ENCODE measurements at places on chromosomes 3 and 15.

- DNase-seq = no peak
These were observed 106.5 kb upstream of the PROK2 start for GRCh38 chr3:71891483-71891882.

- DNase-seq = no peak
These were observed 65.4 kb upstream of the THSD4 start for GRCh38 chr15:71049706-71050422.

- no peak for DNase-seq
These were observed 9.2 kb downstream of the GATA2 start for GRCh38 chr3:128483657-128484403.

- no peak for DNase-seq
These were observed 376.3 kb upstream of the ARHGEF26 start for GRCh38 chr3:153744889-153745288.

DNA sequence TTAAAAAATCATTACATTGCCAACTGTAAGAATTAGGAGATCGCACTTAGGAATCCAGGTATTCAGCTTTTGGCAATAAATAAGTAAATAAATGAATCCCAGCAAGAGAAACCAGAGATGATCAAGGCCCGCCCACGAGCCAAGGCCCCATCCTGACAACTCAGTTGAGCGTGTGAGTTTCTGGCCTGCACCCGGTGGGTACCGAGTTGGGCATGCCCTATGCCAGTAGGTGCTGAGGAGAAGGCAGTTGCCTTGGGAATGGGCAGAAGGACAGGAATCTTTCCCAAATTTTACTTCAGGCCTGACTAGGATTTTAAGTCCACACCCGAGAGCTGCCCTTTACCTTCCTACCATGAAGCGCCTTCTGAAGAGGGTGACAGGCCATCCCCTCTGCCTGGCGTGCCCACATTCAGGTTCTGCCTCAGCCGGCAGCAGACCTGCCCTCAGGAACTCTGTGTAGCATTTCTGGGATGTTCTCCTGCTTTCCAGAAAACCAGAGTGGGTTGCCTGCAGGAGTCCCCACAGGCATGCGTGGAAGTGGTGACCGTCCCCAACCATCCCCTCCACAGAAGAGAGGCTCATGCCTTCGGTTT lies 99.3 kb upstream of the ALDH1A3 start:
- no peak for DNase-seq

DNA sequence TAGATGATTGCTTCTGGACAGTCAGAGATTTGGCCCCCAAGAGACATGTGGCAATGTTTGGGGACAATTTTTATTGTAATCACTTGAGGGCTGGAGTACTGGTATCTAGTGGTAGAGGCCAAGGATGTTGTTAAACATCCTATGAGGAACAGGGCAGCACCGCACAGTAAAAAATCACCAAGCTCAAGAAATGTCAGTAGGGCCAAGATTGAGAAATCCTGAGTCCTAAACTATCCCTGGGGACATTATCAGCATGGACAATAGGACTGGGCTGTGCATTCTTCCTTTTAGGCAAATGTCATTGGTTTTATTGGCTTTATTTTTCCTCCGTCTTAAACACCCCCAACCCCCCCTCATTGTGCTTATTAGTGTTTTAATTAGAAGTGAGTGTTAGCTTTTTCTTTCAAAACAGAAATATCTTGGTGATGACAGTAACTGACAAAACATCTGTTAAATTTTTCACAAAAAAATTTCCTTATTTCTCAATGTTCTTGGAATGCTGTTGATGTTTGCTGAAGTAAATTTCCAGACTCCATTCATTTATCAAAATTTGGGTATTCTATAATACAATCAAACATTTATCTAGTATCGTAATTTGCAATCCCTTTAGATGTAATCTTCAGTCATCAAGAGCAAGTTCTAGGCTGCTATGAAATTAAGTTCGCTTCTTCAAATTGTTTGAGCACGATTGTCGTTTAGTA lies 944.4 kb downstream of the VGLL3 start:
- no peak for DNase-seq

GRCh38 chr3:177571271-177571943 lies 374.1 kb upstream of the TBL1XR1 start:
- DNase-seq = no peak

DNA sequence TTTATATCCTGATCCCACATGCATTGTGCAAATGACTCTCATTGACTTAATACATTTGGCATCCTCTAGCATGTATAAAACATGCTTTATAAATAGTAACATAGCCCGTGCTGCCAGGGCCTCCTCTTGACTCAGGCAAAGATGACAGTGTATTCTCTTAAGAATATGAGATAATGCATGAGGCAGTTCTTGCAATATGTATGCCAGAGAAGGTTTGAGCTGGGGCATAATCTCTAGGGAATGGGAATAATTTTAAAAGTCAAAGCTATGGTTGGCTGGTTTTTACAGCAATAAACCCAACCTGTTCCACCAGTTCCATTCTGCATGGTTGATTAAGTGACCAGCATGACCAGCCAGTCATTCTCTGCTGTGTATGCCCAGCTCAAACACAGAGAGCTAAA lies 179.0 kb upstream of the PFN2 start:
- no peak for DNase-seq

- no peak for DNase-seq
These were observed 21.2 kb downstream of the RAD18 start for GRCh38 chr3:8942115-8942514.

DNA sequence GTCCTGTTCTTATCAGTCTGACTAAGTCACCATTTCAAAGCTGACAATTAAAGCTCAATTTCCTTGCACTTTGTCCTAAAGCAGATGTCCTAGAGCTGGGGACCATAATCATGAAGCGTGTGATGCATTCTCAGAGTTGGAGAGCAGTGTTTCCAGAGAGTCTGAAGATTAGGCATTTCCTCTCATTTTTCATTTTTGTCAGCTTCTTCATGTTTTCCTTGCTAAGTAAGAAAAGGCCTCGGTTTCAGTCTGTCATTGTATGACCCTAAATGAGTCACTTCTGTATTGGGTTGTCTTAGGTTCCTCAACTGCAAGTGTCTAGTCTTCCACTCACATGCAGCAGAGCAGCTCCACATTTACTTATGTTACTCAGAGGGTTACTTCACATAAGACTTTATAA lies 257.2 kb upstream of the TPRG1 start:
- peak; percentile 83 for DNase-seq

GRCh38 chr15:67820992-67821783 lies 4.1 kb upstream of the SKOR1 start:
- no peak for DNase-seq

- DNase-seq = no peak
These were observed 39.8 kb downstream of the CCR3 start for GRCh38 chr3:46282041-46282440.

- peak; percentile 57 for DNase-seq
These were observed 27.3 kb upstream of the FGD5 start for GRCh38 chr3:14791343-14791945.

DNA sequence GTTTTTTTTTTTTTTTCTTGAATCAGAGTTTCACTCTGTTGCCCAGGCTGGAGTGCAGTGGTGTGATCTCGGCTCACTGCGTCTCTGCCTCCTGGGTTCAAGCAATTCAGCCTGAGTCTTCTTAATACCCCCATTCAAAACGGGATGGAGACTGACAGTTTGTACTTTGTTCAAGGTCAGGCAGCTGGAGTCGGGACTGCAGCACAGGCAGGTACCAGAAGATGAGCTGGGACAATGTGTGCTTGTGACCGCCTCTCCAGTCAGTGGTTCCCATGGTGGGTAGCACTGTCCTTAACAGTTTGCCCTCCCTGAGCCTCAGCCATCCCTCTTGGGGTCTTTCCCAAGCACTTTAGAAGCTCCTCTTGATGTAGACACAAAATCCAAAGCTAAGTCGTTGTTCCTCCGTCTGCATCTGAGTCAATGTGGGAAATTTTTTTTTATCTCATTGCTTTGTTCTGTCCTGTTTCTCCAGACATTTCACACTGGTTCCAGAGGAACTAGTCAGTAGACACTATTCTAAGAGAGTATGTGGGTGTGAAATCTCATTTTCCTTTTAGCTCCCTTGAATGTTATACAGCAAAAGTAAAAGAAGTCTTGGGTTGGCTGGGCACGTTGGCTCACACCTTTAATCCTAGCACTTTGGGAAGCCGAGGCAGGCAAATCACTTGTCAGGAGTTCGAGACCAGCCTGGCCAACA lies 5.3 kb upstream of the TTLL13 start:
- no peak for DNase-seq

GRCh38 chr3:174931473-174932353 lies 72.6 kb downstream of the NAALADL2 start:
- DNase-seq = no peak

DNA sequence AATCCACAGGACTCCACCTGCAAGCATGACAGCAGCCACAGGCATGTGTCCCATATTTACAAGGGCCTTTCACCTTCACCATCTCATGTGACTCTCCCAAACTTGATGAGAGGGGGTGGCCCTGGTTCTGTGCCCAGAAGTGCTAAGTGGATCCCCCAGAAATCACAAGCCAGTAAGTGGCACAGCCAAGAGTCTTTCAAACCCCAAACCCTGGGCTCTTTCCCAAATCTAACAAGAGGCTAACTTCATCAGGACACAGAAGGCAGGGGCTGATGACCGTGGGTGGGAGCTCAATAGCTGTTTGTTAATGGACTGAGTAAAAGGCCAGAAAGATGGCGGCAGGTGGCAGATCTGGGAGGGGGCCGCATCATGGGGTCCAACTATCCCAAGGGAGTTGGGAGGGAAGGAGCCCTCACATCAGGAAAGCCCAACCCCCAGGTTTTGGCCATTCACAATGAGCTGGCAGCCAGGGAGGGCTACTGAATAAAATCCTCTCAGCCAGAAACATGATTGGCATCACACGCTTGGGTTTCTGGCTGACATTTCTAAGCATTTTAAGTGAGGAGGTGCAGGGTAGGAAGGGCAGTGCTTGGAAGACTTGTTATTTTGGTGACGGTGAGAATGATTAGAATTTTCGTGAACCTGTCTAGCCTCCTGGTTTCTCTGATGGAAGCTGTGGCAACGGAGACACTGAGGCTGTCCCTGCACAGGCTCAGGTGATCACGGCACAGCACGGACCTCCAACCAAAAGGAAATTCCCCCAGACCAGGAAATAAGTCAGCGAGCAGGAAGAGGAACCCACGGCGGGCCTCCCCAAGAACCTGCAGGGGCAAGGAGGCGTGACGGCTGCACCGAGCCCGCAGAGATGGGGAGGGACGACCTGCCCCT lies 109.3 kb downstream of the OXNAD1 start:
- DNase-seq = no peak

DNA sequence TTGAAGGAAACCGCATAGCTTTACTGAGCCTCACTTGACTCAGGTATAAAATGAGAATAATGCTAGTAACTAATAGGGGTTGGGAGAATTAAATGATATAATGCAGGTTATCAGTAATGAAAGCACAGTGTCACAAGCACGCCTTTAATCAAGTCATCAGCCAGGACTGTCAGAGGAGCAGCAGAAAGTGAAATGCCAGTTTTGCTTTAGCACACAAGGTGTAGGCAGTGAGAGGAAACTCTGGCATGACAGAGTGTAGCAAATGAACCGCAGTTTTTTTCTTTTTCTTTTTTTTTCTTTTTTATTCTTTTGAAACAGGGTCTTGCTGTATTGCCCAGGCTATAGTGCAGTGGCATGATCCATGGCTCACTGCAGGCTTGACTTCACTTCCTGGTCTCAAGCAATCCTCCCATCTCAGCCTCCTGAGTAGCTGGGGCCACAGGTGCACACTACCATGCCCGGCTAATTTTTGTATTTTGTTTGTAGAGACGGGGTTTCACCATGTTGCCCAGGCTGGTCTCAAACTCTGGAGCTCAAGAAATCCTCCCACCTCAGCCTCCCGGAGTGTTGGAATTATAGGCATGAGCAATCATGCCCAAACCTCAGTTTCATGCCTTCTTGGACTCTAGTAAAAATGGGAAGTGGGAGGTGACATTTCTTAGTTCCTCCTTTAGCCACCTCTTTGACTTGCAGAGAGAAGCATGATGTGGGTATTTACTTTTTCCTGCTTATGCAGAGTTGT lies 9.7 kb upstream of the SCAANT1 start:
- DNase-seq = no peak

- DNase-seq = peak; percentile 63
These were observed 57.8 kb upstream of the NMD3 start for GRCh38 chr3:161163297-161163696.

DNA sequence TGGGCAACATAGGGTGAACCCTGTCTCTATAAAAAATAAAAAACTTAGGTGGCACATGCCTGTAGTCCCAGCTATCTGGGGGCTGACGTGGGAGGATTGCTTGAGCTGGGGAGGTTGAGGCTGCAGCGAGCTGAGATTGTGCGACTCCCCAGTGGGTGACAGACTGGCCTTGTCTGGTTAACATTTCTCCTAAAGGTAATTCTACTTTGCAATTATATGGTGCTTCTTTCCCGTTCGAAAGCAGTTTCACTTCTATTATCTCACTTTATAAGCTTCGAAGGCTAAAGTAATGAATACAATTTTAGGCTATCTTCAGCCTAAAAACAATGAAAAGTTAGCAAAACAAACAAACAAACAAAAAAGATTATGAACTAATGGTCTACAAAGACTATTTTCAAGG lies 35.3 kb downstream of the COMMD2 start:
- DNase-seq = peak; percentile 7

- no peak for DNase-seq
These were observed 120.6 kb upstream of the EPHA3 start for GRCh38 chr3:88986834-88987233.

DNA sequence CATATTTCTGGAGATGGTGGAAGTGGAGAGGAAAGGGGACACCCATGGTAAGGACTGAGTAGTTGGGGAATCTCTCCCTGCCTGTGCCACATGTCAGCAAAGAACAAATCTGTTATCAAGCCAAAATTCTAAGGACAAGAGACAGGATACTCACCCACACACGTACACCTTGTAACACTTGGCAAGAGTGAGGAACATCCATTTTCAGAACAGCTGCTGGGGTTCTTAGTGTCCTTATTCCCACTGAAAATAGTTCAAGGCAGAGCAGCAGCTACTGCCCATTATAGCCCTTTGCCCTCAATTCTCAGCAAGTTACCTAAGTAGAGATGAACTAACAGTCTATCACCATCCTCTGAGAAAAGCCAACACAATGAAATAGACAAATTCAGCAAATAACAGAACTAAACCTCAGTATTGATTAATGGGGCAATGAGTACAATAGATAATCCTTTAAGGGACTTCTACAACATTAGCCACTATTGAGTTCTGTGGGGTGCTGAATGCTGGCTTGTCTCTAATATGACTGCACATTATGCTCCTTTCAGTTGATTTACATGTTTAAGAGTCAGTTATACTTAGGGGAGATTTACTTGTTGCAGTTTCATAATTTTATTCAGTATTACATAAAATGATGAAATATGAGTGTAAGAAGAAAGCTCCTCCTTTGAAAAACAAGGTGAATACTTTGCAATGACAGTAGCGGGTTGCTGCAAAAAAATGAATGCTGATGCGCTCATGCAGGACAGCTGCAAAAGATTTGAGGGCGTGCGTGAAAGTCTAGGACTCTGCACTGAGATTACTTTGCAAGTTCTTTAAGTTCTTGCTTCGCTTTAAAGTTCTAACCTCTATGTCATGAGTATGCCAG lies 22.4 kb downstream of the SENP5 start:
- DNase-seq = no peak

Data from kidney capillary endothelial cell (primary cell).